Body of pancreas (tissue), 4 donors: ENCODE measurements at places on chromosomes 3 and 15. TPM values are rescaled to one million over a fixed set of nuclear protein-coding genes. Genes with fewer than 3 reads are reported as not detected.

Gene FBXO40
- total RNA-seq: not detected

DNA sequence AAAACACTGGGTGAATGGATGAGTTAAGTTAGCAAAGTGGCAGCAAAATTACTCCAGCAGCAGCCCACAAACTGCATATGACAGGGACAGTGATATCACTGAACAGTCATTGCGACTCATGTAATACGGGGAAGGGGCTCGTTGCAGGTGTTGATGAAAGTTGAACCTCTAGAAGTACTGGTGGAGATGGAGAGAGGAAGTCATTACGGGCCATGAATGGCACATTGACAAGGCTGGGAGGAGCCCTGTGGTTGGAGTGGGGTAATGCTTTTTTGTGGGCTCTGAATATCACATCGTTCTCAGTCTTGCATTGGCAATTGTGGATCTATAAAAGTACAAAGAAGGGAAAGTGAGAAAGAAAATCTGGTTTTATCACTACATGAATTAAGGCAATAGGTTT, 278.1 kb downstream of the ZPLD1 start:
- H3K36me3 ChIP-seq: no peaks in the 10 kb centered on the region
- H3K4me3 ChIP-seq: no peak overlapping the region
- H3K27me3 ChIP-seq: no peaks in the 10 kb centered on the region

Gene CCNB2
- total RNA-seq: not detected

DNA sequence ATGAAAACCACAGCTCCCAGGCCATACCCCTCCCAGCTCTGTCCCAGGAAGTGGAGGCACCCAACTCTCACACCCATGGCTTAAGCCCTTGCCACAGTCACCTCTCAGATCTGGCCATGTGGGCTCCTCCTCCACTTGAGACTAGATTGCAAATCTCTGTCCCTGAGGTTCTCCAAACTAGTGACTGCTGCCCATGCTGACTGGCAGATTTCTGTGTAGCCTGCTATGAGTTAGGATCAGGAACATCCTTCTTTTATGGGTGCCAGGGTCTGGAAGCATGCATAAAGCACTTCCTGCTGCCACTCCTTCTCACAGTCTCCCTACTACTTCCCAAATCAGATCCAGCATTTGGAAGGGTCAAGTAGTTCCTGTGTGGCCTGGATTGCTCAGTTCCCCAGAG, 59.6 kb upstream of the GOLIM4 start:
- DNase-seq: no peak
- H3K4me1 ChIP-seq: no peaks in the 10 kb centered on the region
- no peak overlapping the region for H3K27ac ChIP-seq
- H3K36me3 ChIP-seq: no peaks in the 10 kb centered on the region

- DNase-seq: no peak
- peaks cover 6% of the 10 kb centered on the region for H3K4me1 ChIP-seq
- no peak overlapping the region for H3K27ac ChIP-seq
- no peak overlapping the region for H3K4me3 ChIP-seq
Observed at GRCh38 chr3:186757214-186757613, 26.2 kb upstream of the EIF4A2 start.

GRCh38 chr3:108507902-108508301, 2.5 kb downstream of the MYH15 start:
- H3K4me1 ChIP-seq: no peaks in the 10 kb centered on the region
- no peak overlapping the region for H3K4me3 ChIP-seq
- H3K36me3 ChIP-seq: no peaks in the 10 kb centered on the region
- DNase-seq: no peak
- H3K27me3 ChIP-seq: no peaks in the 10 kb centered on the region
- H3K27ac ChIP-seq: no peak overlapping the region
